ENCODE measurements at places on chromosomes 1 and 21. TPM values are rescaled to one million over a fixed set of nuclear protein-coding genes. Genes with fewer than 3 reads are reported as not detected.

- no peak for DNase-seq
Measured at GRCh38 chr1:30745156-30745833, 12.3 kb downstream of the LAPTM5 start.

The AGO4 gene
- 18.5 TPM for total RNA-seq

DNA sequence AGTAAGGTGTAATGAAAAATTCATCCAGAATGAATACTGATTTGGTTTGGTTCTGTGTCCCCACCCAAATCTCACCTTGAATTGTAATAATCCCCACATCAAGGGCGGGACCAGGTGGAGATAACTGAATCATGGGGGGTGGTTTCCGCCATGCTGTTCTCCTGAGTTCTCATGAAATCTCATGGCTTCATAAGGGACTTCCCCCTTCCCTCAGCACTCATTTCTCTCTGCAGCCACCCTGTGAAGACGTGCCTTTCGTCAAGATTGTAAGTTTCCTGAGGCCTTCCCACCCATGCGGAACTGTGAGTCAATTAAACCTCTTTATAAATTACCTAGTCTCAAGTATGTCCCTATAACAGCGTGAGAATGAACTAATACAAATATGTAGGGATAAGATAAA, 5.5 kb upstream of the SYNJ1 start:
- no peak for DNase-seq

The FTCD gene
- total RNA-seq, result 0.32 TPM

The HSF2BP gene
- 0.26 TPM for total RNA-seq

Data from mesenteric fat pad (tissue), 1 donor.